ENCODE measurements at places on chromosomes 7 and 10.

GRCh38 chr7:155963356-155963755 lies 151.1 kb upstream of the SHH start:
- no peak for DNase-seq

DNA sequence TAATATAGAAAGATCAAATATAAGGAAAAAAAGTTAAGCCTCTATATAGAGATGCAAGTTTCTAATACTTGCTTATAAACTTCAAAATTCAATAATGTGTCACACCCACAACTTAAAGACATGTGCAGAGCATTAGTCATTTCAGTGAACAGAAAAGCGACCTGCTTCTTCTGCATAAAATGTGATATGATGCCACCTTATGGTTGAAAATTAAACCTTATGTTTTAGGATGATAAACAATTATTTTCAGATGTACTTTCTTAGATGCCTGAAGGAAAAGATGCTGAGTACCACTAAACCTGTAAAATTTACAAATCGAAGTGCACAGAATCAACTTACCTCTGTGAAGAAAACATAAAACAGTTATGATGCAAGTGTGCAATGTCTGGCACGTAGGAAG lies 96.0 kb downstream of the MTERF1 start:
- peak; percentile 48 for DNase-seq

- DNase-seq: no peak
These were observed 98.2 kb downstream of the UNCX start for GRCh38 chr7:1330801-1331425.

- DNase-seq: no peak
These were observed 6.6 kb upstream of the NPC1L1 start for GRCh38 chr7:44547536-44548231.

GRCh38 chr7:34269084-34269483 lies 363.7 kb downstream of the BMPER start:
- no peak for DNase-seq

DNA sequence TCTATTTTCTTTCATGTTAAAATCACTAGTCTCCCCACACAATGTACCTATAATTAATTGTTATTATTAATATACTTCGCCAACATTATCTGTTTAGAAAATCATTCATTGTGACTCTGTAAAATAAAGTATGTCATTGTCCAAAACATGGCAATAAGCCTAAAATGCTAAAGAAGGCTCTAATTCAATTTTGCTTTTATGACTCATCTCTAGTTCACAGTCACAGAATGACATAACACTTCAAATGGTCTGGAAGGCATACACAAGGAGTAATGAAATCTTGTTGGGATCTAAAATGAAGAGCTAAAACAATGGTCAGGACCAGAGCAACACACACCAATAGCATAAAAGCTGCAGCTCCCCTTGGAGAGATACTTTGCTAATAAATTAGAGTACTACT lies 505.8 kb downstream of the GPAM start:
- DNase-seq: no peak

DNA sequence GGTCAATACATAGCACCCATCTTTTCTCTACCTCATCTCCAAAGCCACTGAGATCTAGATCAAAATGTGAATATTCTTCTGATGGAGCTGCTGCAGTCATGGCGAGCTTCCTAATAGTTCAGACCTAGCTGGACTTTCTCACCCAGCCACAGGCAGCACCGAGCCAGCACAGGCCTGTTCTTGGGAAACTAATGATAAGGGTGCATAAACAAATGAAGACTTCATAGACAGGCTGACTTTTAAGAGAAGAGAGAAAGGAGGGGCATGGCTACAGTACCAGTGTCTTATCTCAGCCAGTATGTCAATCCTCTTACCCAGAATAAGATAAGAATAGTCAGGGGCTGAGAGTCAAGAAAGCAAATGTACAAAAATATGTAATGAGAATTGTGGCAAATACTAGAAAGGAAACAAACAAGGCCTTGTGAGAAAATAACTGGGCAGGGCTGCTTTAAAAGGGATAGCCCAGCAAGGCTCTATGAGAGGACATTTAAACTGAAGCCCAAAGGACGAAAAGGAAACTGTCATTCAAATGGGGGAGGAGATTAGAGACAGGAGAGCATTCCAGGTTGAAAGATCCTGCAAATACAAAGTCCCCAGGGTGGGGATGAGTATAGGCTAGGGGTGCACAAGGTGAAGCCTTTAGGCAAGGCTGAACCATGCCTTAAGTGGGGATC lies 21.8 kb upstream of the CDK14 start:
- DNase-seq: no peak

GRCh38 chr10:103114876-103115275 lies 78.2 kb downstream of the NT5C2 start:
- DNase-seq: no peak

Data from HT-29 (cell line).